T-helper 1 cell (primary cell): ENCODE measurements at places on chromosomes 1 and 21.

DNA sequence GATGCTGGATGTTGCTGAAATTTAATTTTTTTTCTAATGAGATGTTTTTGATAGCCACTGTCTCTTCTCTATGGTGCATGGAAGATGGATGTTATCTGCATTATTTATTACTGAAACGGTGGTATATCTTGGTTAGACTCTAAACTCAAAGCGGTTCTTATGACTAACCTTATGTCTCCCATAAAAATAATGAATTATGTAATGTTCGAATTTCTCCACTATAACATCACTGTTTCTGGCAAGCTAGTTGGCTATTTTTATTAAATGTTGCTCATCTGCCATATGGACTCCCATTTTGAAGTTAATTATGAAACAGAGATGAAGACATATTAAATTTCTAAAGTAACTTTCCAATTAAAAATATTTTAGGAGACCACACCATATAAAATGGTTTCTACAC is 808.6 kb upstream of the ADGRL4 start:
- DNase-seq = no peak

- DNase-seq = no peak
Observed at GRCh38 chr1:68953311-68953710, 456.4 kb upstream of the DEPDC1 start.

- no peak for DNase-seq
Observed at GRCh38 chr21:29640080-29640508, 299.7 kb downstream of the GRIK1 start.

DNA sequence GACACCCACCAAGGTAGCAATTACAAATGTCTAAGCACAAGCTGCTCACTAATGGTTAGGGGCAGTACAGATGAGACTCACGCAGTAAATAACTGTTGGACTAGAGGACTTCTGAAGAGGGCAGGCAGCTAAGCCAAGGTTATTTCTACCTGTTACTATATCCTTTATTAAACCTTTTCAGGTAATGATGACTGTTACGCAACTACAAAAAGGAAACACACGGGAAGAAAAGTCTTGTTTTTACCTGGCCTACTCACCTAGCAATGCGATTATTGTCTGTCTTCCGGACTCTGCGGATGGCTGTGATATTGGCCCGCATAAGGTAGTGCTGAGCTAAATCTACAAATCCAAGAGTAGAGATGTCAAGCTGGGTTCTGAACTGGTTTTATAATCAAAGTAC is 17.8 kb upstream of the VHLL start:
- DNase-seq = no peak
